ENCODE measurements at places on chromosomes 1 and 21.

GRCh38 chr1:33161061-33161681 lies 20.7 kb downstream of the TRIM62 start:
- DNase-seq = no peak

DNA sequence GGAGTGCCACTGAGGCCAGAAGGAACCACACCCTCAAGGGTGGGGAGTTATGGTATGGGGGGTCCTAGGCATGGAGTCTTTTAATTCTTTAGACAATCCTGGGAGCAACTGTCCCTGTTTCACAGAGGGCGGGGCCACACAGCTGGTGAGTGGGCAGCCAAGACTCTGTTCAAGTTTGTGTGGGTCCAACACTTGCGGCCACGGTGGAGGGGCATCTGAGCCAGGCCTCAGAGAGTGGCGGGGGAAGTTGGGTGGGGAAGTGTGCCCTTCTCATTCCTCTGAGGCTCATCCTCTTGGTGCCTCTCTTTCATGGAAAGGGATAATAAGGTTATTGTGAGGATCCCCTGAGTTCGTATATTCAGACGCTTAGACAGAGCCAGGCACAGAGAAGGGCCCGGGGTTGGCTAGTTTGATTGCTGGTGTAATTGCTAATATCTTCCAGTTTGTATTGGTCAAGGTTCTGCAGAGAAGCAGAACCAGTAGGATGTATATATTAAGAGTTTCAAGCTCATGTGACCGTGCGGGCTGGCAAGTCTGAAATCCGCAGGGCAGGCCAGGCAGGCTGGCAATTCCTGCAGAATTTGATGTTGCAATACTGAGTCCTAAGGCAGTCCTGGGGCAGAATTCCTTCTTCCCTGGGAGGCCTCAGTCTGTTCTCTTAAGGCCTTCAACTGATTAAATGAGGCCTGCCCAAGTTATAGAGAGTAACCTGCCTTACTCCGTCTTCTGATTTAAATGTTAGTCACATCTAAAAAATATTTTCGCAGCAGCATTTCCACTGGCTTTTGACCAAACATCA lies 15.9 kb downstream of the PCSK9 start:
- no peak for DNase-seq

DNA sequence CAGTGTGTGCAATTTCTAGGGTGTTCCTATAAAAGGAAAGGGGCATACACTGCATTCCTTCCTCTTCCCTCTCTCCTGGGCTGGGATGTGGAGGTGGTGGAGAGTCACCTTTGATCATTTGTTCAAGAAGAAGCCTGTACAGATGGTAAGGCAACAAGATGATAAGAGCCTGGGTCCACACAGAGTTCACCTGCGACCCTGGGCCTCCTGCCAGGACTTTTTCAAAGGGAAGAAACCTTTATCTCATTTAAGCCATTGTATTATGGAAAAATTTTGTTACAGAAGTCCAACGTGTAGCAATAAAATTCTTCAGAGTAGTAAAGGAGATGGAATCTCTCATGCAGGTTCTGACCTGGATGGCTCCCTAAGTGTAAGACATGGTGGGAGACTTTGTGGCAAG lies 189.1 kb downstream of the MIS18A start:
- no peak for DNase-seq

DNA sequence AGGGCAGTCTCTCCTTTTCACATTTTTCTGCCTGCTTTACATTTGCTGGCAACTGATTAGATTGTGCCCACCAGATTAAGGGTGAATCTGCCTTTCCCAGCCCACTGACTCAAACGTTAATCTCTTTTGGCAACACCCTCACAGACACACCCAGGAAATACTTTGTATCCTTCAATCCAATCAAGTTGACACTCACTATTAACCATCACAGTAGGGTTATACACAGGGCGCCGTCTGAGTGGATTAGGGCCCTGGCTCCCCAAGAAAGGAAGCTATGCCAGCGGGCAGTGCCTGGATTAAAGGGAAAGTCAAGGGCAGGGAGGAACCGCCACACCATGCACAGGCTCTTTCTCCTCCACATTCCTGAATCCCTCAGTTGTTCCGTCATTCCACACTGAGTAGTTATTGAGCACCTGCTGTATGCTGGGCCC lies 56.2 kb downstream of the EVA1C start:
- DNase-seq = no peak

DNA sequence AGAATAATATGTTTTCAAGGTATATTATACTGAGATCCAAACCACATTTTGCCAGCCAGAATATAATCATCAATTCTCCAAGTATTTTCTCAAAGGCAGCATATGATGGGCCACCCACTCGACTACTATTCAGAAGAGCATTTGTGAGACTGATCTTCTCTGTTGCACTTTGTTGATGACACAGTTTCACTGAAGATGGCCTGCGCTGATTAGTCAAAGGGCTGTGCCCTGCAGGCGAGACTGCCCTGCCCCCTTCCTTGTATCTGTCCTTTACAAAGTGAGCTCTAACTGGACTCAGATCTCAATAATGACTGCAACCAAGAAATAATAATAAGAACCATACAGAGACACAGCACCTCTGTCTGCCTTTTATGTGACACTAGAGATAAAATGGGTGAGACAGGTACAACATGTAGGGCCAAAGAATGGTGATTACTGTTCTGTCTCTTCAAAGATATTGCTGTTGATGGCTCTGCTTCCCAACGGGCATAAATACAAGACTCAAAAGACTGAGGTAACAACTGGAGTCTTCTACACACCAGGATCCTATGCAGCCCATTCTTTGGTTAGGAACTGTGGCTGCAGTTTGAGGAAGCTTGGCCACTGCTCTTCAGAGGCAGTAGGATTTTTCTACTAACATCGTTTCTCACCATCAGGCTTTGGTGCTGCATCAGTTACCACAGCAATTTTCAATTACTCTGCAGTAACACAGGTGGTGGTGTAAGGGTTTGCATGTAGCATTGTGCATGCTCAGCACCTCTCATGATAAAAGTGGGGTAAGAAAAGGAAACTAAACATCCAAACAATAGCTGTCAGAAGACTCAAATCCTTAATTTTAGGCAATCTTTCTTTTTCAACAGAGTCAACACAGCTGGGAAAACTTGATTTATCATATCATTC lies 481.1 kb downstream of the PTBP2 start:
- no peak for DNase-seq

DNA sequence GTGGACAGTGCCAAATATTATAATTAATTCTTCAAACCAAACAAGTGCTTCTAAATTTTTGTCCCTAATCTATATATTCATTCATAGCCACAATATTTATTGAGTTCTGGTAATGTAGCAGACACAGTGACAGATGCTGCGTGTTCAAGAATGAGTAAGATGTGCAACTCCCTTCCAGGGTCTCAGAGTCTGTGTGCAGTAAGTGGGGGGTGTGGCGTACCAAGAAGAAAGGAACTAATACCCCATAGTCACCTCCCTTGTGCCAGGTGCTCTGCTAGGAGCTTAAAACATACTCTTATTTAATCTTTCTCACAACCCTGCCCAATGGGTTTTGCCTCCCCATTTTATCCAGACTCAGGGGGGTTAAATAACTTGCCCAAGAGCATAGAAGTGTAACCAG lies 358.7 kb downstream of the BARHL2 start:
- DNase-seq = no peak

GRCh38 chr1:21774835-21775549 lies 8.0 kb downstream of the USP48 start:
- DNase-seq = no peak

DNA sequence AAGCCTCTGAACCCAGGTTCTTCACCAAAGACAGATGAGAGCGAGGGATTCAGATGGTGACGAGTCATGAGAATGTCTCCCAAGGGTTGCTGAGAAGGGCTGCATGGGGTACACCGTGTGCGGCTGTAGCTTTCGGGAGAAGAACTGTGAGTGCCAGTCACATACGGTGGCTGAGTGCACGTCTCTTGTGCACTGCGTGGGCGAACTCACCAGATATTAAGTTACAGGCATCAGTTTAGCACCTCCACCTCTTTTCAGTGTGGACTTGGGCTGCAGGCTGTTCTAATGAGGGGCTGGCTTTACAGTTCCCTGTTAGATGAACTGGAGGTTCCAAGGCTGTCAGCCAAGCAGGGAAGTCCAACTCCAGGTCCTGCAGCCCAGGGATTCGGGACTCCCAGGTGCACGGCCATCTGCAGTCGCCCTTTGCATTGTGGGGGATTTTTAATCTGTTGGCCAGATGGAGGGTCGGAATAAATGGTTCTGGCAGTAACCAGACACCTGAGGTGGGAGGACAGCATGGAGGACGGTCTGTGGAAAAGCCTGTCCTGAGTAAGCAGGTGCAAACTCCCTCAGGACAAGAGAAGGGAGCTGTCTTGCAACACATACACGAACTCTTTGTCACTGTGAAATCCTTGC lies 26.5 kb upstream of the AVPR1B start:
- DNase-seq = no peak

- no peak for DNase-seq
These were observed 155.9 kb downstream of the BARHL2 start for GRCh38 chr1:90561103-90561783.

GRCh38 chr21:36463204-36463603 lies 16.7 kb downstream of the CLDN14 start:
- DNase-seq = no peak

DNA sequence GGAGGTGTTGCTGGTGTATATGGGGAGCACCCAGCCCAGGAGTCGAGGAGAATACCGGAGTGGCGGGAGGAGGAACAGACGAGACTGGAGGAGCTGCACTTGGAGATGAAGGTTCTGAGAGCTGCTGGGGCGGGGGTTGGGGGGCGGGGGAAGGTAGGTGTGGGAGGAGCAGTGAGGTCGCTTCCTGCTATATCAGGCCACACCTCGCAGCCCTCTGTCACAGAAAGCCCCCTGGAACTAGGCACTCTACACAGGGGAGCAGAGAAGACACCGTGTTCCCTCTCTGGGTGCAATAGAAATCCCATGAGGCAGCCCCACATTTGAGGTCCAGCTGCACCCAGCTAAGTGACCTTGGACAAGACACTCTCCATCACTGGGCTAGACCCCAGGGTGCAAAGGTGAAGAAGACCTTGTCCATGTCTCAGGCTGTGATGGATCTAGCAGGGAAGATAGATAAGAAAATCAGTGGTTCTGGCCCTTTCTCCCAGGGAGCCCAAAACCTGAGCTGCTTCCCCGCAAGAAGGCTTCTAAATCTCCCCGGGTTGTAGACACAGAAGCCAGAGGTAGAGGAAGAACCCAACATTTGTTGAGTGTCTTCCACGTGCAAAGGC lies 155.8 kb upstream of the EDN2 start:
- no peak for DNase-seq

Measured in stimulated activated CD8-positive, alpha-beta memory T cell treated with anti-CD3 and anti-CD28 coated beads, Interleukin-15, amount 100 ng/mL, for 48 hours (primary cell).